ENCODE measurements at places on chromosomes 16 and 17.

GRCh38 chr17:19238167-19238505 lies 970 bp downstream of the EPN2 start:
- peak; percentile 27 for DNase-seq

GRCh38 chr17:51372345-51373004 lies 112.1 kb downstream of the UTP18 start:
- peak; percentile 30 for DNase-seq

DNA sequence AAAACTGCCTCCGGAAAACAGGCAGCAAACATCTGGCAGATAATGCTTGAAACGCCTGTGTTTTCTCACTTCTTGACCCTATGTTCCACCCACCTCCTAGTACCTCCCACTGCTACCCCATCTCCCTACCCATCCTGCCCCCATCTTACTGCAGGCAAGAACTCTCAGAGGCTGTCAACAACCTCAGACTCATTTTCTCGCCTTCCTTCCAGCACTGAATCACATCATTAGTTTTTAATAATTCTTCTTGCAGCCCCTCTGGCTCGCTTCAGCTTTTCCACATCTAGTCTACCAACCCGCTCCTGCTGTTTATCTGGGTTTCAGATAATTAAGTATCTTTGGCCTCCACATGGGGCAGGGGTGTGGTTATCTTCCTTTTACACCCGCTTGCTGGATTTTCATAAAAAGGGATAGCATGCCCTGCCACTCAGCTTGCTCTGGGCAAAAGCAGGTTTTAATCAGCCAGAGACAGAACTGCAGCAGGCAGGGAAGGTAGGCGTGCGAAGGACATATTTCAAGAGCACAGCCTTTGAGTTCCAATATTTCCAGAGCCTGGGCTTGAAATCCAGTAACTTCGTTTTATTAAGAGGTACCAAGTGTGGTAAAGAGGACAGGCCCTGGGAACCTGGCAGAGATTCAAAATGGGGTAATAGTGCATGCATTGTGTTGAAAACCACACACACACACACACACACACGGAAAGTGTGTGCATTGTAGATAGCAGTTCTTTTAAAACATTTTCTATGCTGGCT lies 87.5 kb downstream of the BMERB1 start:
- DNase-seq = no peak

- peak; percentile 77 for DNase-seq
Measured at GRCh38 chr17:29032857-29033197, 10.1 kb upstream of the PIPOX start.

GRCh38 chr17:49360796-49361128 lies 1.3 kb downstream of the ZNF652 start:
- DNase-seq = no peak

GRCh38 chr16:61409604-61410003 lies 626.6 kb downstream of the CDH8 start:
- no peak for DNase-seq

GRCh38 chr17:3667366-3668278 lies 756 bp downstream of the TAX1BP3 start:
- peak; percentile 75 for DNase-seq

DNA sequence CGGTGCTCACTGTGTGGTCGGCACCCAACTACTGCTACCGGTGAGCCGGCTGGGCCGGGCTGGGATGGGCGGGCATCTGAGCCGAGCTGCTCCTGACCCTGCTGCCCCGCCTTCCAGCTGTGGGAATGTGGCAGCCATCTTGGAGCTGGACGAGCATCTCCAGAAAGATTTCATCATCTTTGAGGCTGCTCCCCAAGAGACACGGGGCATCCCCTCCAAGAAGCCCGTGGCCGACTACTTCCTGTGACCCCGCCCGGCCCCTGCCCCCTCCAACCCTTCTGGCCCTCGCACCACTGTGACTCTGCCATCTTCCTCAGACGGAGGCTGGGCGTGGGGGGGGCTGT lies 6.9 kb downstream of the TBX6 start:
- DNase-seq = no peak

- no peak for DNase-seq
Measured at GRCh38 chr16:58461056-58461455, 38.9 kb upstream of the NDRG4 start.

GRCh38 chr16:51577621-51578303 lies 426.7 kb upstream of the SALL1 start:
- no peak for DNase-seq

- peak; percentile 92 for DNase-seq
Measured at GRCh38 chr16:67246756-67247191, 507 bp downstream of the FHOD1 start.

DNA sequence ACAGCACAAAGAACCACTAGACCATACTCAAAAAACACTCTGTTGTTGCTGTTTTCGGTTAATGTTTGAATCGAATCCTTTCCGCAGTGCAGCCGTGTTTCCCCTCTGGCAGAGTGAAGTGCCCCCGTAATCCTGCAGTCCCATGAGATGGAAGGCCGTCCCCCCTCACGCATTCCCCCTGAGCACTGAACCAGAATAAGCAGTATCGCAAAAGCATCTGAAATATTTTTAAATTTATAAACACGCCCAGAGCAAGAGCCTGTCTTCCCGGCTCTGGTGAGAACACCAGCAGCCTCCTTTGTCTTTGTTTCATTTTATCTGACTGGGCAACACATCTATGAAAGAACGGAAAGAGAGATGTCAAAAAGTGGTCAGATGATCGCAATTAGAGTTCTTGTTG lies 121.0 kb upstream of the ADAMTS18 start:
- DNase-seq = no peak

- no peak for DNase-seq
Measured at GRCh38 chr16:56373003-56373402, 52.3 kb downstream of the AMFR start.

DNA sequence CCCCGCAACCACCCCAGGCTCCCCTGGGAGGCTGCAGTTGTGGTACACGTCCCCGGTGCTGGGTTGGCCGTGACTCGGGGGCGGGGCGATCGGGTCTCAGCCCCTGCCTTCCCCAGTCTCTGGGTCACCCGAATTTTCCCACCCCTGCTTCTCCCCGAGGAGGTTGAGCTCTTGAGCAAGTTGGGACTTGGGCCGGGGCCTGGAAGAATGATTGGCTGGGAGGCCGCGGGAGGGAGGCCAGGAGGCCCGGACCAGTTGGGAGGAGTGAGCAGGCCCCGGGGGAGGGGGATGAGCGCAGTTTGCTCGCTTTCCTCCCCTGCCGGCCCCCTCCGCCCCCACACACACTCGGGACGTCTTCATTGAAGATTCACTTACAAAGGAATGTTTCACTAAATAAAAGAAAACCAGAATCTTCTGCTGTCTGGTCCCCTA lies 4.5 kb upstream of the HEXIM1 start:
- DNase-seq = no peak

GRCh38 chr16:79600638-79601091 lies at the start of gene MAF:
Gene MAF, minus strand, starts transcription at chr16:79600737. Its CDS starts 835 bp downstream, at chr16:79599902.
- DNase-seq = peak; percentile 55

- DNase-seq = peak; percentile 50
Measured at GRCh38 chr16:1960665-1961630, 1.6 kb downstream of the NDUFB10 start.

- no peak for DNase-seq
Measured at GRCh38 chr17:2120586-2121335, 65.9 kb downstream of the HIC1 start.

- no peak for DNase-seq
Measured at GRCh38 chr16:17230932-17231581, 239.7 kb downstream of the XYLT1 start.

- no peak for DNase-seq
Measured at GRCh38 chr17:56665864-56666263, 72.4 kb downstream of the NOG start.

- no peak for DNase-seq
Measured at GRCh38 chr17:77735566-77736198, 222.8 kb upstream of the TNRC6C start.

DNA sequence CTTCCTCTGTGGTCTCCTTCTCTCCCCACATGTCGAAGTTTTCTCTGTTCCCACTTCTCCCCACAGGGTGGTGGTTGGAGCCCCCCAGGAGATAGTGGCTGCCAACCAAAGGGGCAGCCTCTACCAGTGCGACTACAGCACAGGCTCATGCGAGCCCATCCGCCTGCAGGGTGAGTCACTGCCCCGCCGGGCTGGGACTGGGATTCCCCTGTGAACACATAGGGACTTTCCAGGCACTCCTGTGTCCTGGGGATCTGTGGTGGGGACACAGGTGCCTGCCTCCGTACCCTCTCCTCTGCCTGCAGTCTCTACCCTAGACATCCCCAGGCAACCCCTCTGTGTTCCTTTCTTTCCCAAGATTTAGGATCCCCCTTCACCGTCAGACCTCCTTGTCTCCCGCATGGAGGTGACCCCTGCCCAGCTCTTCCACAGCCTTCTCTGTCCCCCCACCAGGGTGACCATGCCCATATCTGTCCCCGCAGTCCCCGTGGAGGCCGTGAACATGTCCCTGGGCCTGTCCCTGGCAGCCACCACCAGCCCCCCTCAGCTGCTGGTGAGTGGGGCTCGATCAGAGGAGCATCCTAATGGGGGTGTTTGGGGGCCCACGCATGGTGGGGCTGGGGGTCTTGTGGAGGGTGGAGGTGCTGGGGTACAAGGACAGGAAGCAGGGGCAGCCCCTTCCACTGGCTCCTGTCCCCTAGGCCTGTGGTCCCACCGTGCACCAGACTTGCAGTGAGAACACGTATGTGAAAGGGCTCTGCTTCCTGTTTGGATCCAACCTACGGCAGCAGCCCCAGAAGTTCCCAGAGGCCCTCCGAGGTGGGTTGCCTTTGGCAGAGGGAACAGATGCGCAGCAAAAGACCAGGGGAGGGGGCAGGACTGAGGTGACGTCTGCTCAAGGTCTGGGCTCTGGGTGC lies 5.8 kb downstream of the ITGAM start:
- DNase-seq = no peak

Measured in NCI-H146 (cell line).